ENCODE measurements at places on chromosomes 2 and 18.

- DNase-seq, result no peak
These were observed 82.2 kb downstream of the MARCO start for GRCh38 chr2:119024152-119024551.

DNA sequence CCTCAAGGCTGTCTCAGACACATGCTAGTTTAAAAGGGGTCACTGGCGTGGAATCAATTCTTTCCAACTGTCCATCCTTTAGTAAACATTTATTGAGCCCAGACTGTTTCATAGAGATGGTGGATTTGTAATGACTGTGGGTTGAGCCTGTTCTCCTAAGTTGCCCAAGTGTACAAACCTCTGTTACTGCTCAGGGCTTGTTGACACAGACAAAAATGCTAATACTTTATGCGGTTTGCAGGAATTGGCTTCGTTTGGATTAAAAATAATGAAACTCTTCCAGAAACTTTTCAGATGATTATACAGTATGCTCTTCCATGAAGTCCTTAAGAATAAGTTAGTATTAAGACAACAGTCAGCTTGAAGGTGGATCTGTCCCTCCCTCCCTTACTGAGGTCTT lies 83.6 kb upstream of the MGAT5 start:
- DNase-seq, result no peak

DNA sequence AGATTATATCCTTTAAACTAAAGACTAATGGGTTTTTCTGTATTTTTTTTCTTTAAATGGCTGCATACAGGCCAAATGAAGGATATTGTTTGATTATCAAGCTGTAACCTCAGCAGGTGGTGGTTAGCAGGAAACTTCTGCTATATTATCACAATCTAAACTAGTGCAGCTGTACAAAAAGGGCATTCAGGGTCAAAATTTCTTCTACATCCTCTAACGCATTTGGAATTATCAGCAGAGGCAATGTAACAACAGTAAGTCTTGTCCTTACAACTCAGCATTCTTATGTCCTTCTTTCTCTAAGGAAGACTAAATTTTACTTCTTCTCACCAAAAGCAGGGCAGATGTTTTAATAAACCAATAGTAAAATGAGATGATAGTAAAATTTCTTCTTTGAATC lies 135.8 kb upstream of the FN1 start:
- DNase-seq, result no peak

DNA sequence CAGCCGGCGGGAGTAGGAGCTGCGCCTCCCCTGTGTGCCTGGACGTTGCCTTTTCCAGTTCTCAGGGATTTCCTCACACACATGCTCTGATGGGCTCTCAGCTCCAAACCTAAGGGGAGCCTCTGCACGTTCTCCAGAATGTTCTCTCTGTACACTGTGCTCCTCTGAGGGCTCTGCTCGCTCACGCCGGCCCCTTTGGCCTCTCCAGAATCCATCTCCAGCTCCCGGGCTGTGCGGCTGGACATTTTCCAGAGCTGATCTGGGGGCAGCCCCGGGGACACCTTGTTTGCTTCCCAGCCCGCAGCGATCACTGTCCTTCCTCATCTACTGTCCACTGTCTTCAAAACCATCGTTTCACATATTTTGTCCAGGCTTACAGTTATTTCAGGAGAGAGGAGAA lies 245.4 kb upstream of the HDAC4 start:
- no peak for DNase-seq

- no peak for DNase-seq
These were observed 661 bp upstream of the MGAT5 start for GRCh38 chr2:134253117-134253704.
